Mesothelial cell of epicardium (in vitro differentiated cells): ENCODE measurements at places on chromosomes 11 and 22.

DNA sequence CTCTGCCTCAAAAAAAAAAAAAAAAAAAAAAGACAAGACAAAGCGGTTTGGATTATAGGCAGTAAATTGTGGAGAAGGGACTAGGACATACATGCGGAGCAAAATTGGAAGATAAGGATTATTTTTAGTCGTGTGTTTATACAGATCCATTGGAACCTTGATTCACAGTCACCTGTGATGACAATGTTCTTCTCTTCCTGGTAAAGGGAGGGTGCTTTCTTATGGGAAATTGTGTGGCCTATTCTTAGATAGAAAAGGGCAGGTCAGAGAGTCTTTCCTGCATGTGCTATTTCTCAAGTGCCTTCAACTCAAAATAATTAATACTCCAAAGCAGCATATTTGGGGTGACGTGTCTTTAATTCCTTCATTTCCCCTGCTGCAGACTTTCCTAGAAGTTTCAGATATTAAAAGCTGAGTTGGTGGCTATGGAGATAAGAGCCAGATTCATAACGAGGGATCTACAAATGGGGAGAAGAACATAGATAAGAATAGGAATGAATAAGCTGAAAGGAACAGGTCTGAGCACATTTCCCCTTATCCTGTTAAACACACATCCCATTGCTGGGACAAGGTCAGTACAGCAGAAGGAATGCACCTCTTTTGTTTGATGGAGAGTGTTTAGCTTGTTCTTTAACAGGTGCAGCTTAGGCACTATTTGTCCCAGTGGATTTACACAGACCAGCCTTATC lies 22.5 kb downstream of the GSTT2B start:
- H3K4me3 ChIP-seq, result no peak overlapping the region
- H3K27ac ChIP-seq, result no peak overlapping the region
- H3K27me3 ChIP-seq, result no peaks in the 10 kb centered on the region
- no peak for DNase-seq
- H3K36me3 ChIP-seq, result no peaks in the 10 kb centered on the region

DNA sequence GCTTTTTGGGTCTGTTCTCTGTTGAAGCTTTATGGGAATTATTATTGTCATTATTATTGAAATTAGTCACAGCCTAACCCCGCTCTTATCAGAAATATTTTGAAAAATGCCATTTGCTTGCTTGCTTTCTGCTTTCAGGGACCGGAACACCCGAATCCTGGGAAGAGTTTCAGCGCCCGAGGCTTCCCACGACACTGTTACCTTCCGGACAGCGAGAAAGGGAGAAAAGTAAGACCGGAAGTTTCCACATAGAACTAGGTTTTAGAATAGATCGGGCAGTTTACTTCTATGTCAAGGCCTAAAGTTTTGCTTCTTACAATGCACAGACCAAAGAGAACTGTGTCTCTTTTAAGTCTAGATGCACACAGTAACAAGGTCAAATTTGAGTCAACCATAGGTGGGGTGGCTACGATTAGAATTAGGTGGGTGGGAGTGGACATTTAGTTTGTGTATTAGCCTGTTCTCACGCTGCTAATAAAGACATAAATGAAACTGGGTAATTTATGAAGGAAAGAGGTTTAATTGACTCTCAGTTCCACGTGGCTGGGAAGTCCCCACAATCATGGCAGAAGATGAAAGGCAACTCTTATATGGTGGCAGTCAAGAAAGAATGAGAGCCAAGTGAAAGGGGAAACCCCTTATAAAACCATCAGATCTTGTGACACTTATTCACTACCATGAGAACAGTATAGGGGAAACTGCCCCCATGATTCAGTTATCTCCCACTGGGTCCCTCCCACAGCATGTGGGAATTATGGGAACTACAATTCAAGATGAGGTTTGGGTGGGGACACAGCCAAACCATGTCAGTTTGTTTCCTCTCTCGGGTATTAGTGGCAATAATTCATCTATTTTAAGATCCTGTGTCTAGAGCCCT lies 12.9 kb downstream of the MPEG1 start:
- no peak overlapping the region for H3K27ac ChIP-seq
- no peak for DNase-seq
- H3K27me3 ChIP-seq, result no peaks in the 10 kb centered on the region
- peaks cover 50% of the 10 kb centered on the region for H3K36me3 ChIP-seq
- peaks cover 2% of the 10 kb centered on the region for H3K4me1 ChIP-seq

DNA sequence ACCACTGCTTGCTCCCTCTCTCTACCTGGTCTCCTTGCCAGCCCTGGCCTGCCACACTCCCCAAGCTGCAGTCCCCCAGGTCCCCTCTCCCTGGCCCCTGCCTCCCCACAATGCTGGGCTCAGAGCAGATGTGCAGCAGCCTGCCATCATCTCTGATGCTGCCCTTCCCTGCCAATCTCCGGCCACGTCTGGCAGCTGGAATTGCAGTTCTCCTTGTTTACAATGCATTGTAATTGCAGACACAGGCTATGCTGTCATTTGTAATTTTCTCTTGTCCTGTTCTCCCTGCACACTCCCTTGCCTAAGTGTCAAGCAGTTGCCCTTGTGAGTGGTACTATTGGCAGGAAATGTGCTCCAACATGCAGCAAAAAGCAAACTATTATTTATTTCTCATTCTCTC lies 222.3 kb downstream of the NTM start:
- H3K4me3 ChIP-seq, result no peak overlapping the region
- H3K4me1 ChIP-seq, result peaks cover 8% of the 10 kb centered on the region
- no peaks in the 10 kb centered on the region for H3K36me3 ChIP-seq
- no peak for DNase-seq
- peaks cover 31% of the 10 kb centered on the region for H3K27me3 ChIP-seq

GRCh38 chr11:118109231-118109630 lies 22.5 kb upstream of the SMIM35 start:
- no peak overlapping the region for H3K27ac ChIP-seq
- H3K4me1 ChIP-seq, result no peaks in the 10 kb centered on the region
- H3K27me3 ChIP-seq, result peaks cover 17% of the 10 kb centered on the region
- no peak for DNase-seq
- no peak overlapping the region for H3K4me3 ChIP-seq

DNA sequence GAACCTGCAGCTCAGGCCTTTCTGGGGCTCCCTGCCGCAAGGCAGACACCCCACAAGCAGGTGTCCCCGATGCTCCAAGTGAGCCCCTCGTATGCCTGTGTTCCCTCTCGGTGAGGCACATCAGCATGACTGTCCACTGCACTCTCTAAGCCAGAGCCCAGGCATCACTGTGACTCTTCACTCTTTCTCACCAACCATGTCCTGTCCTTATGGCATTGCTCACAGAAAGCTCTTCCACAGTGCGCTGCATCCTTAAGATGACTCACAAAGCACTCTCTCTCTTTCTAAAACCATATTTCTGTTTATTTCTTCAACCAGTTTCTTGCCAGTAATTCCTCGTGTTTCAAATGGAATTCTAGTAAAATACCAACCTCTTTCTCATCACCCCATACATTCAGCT lies 18.1 kb downstream of the GAB4 start:
- H3K27me3 ChIP-seq, result no peaks in the 10 kb centered on the region
- no peak overlapping the region for H3K27ac ChIP-seq
- no peak overlapping the region for H3K4me3 ChIP-seq
- no peaks in the 10 kb centered on the region for H3K4me1 ChIP-seq

DNA sequence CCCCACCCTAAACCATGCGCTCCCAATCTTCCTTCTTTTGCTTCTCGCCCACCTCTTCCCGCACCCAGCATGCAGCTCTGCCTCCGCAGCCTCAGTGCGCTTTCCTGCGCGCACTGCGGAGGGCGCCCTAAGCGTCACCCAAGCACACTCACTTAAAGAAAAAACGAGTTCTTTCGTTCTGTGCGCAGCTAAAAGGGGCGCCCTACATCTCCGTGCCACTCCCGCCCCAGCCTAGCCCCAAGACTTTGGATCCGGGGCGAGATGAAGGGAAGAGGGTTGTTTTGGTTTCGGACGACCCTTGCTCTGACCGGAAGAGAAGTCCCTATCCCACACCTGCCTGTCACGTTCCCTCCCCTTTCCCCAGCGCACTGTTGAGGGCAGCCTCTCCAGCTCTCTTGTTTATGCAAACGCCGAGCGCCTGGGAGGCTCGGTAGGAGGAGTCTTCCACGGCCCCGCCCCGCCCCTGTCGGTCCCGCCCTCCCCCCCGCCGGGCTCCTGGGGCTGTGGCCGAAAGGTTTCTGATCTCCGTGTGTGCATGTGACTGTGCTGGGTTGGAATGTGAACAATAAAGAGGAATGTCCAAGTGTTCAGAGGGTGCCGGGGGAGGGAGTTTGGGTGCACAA lies 5.3 kb downstream of the VSIG2 start:
- peak overlapping the region; percentile 80 for H3K4me3 ChIP-seq
- no peaks in the 10 kb centered on the region for H3K36me3 ChIP-seq
- no peak overlapping the region for H3K27ac ChIP-seq
- peaks cover 98% of the 10 kb centered on the region for H3K27me3 ChIP-seq

GRCh38 chr22:45460288-45461109 lies 42.2 kb upstream of the FBLN1 start:
- no peak overlapping the region for H3K4me3 ChIP-seq
- H3K36me3 ChIP-seq, result peaks cover 1% of the 10 kb centered on the region
- H3K27me3 ChIP-seq, result no peaks in the 10 kb centered on the region
- H3K4me1 ChIP-seq, result peaks cover 12% of the 10 kb centered on the region

- no peaks in the 10 kb centered on the region for H3K36me3 ChIP-seq
- no peak for DNase-seq
- no peaks in the 10 kb centered on the region for H3K4me1 ChIP-seq
Measured at GRCh38 chr11:131041331-131042040, 125.2 kb upstream of the SNX19 start.

GRCh38 chr11:108206969-108207682 lies 15.3 kb downstream of the NPAT start:
- no peak overlapping the region for H3K4me3 ChIP-seq
- H3K36me3 ChIP-seq, result peaks cover 67% of the 10 kb centered on the region
- no peaks in the 10 kb centered on the region for H3K27me3 ChIP-seq
- no peak for DNase-seq
- H3K27ac ChIP-seq, result no peak overlapping the region
- peaks cover 10% of the 10 kb centered on the region for H3K4me1 ChIP-seq

DNA sequence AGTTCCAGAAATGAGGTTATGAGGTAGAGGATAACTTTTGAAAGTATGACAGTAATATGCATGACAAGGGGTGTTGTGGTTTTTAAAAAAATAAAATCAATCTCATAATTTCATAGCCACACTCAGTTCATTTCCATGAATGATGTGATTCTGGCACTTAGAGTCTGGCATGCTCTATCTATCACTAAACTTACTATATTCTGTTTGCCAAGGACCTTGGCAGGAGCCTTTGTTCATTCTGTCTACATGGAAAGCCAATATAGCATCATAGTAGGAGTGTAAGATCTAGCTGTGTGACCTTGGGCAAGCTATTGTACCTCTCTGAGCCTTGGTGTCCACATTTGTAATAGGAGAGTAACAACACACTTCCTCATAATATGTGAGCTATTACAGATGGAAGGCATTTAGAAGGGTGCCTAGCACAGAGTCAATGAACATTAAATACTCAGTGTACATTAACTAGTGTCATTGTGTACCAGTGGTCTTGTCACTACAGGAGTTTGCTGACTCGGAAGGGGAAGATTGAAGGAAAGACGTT lies 507.6 kb downstream of the SOX6 start:
- H3K4me1 ChIP-seq, result peaks cover 4% of the 10 kb centered on the region
- no peaks in the 10 kb centered on the region for H3K36me3 ChIP-seq
- DNase-seq, result no peak
- peaks cover 8% of the 10 kb centered on the region for H3K27me3 ChIP-seq
- H3K27ac ChIP-seq, result no peak overlapping the region

DNA sequence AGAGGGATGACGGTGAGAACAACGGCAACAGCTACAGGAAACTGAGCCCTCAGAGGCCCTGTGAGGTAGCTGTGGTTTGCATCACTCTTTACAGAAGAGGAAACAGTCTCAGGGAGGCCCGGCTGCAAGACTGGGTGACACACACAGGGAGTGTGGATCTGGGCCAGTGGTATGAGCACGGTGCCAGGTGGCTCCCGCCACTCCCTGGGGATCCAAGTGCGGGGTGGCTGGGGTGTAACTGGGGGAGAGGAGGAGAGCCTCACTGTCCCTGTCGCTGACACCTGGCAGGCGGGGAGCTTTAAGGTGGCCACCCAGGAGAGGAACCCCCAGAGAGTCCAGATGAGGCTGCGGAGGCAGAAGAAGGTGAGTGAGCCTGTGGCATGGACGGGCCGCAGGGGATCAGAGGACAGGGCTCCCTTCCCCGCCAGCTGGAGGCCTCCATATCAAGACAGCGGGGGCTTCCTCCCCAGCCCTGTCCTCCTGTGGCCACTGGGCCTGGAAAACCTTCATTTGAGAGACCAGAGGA lies 5.6 kb downstream of the RGL4 start:
- H3K36me3 ChIP-seq, result peaks cover 25% of the 10 kb centered on the region
- no peak for DNase-seq
- H3K4me1 ChIP-seq, result no peaks in the 10 kb centered on the region
- no peak overlapping the region for H3K4me3 ChIP-seq
- no peak overlapping the region for H3K27ac ChIP-seq

GRCh38 chr22:48926136-48926535 lies 901.5 kb downstream of the BRD1 start:
- peak; percentile 17 for DNase-seq
- no peaks in the 10 kb centered on the region for H3K4me1 ChIP-seq
- H3K36me3 ChIP-seq, result no peaks in the 10 kb centered on the region
- H3K27ac ChIP-seq, result no peak overlapping the region

DNA sequence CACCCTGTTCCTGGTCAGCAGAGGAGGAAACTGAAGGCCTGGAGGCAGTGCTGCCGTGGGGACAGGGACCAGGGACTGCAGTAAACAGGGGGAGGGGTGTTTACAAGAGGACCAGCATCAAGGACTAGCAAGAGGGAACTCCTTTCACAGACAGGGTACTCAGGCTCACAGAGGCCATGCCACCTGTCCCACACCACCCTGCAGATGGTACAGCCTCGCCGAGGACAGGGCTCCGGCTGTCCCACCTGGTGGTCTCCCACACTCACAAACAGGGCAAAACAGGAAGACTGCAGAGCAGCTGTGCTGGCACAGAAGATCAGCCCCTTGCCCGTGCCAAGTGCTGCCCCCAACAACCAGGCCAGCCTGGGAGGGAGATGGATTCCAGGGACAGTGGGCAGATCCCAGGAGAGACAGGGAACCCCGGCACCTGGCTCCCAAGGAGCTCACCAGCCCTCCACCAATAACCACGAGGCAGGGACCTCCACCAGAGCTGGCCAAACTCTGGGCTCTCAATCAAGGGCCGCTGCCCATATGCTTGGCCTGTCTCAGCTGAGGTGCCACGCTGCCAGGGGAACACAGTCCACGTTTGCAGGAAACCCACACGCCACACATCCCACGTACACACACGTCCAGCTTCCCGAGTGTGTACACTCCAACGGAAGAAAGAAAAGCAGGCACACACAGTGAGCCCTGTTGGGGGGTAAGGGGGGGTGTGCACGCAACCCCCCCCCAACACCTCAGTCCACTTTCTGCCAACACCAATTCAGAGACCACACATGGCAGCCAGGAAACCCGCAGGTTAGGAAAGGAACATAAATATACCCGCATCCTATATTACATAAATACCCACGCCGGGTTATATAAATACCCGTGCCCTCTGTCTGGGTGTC lies 2.1 kb downstream of the CSNK1E start:
- H3K4me1 ChIP-seq, result peaks cover 60% of the 10 kb centered on the region
- peak overlapping the region; percentile 91 for H3K4me3 ChIP-seq
- H3K27me3 ChIP-seq, result no peaks in the 10 kb centered on the region
